ENCODE measurements at places on chromosomes 2 and 18.

- no peak for DNase-seq
These were observed 52.1 kb downstream of the NEMP2 start for GRCh38 chr2:190482451-190482850.

GRCh38 chr2:25688236-25688635 is 14.9 kb upstream of the DTNB start:
- no peak for DNase-seq

GRCh38 chr18:67200665-67201064 is 315.9 kb downstream of the DSEL start:
- no peak for DNase-seq

DNA sequence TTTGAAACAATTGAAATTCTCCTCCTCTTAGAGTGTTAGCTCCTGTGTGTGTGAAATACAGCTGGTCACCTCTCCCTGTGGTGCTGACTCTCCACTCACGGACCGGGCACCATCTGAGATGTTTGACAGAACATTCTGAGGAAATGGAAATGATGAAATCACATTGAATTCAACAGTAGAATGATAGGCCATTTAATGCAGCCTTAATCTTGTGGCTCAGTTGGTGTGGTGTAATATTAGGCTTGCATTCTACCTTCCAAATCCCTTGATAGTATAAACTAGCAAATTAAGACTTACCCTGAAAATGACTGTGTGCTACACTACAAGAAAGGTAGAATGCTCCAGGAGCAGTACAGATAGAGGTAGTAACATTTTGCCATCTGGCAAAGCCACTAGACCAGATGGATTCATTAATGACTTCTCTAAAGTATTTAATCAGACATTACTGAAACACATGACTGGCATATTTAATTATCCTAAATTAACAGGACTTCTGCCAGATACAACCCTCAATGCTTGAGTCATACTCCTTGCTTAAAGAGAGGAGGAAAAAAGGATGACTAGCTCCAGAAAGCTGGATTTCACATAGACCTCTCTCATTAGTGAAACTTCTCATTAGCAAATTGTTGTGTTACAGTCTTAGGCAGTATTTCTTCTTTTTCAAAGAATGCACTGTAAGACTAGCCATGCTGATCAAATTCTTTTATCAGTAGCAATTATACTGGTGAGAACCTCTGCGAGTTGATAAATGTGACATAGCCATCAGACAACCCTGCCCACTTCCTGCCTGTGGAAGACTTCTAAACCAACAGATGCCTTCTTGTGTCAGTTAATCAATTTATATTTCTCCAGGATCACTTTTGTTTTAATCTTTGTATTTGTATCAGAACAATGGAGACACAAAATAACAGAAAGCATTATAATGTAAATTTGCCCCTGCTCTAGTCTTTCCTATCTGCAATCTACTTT is 80.6 kb downstream of the EML6 start:
- DNase-seq: no peak

DNA sequence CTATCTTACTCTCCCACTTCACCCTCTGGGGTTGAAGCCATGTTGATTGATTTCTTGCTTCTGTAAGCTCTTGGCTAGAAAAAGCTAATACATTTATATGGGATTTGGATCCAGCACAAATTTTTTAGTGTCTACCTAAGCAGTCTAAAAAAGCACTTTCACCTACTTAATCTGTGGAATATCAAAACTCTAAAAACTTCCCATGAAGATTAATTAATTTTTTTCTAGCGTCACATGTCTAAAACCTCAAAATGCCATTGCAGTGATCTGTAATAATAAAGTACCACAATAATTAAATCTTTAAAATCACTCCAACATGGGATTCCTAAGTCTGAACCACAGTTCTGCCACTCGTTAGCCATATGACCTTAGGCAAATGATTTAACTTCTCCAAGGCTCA is 180.1 kb downstream of the EN1 start:
- DNase-seq: no peak

GRCh38 chr2:127943186-127943585 is 57.4 kb upstream of the AMMECR1L start:
- no peak for DNase-seq

GRCh38 chr2:2222931-2223330 is 108.1 kb downstream of the MYT1L start:
- DNase-seq: no peak

GRCh38 chr18:67318651-67319050 is 197.9 kb downstream of the DSEL start:
- DNase-seq: no peak
